Anterior cingulate cortex (tissue), 58 donors: ENCODE measurements at places on chromosomes 6 and 20.
A peak's percentile ranks its signal among the peaks of the same experiment; 100 is the strongest.

DNA sequence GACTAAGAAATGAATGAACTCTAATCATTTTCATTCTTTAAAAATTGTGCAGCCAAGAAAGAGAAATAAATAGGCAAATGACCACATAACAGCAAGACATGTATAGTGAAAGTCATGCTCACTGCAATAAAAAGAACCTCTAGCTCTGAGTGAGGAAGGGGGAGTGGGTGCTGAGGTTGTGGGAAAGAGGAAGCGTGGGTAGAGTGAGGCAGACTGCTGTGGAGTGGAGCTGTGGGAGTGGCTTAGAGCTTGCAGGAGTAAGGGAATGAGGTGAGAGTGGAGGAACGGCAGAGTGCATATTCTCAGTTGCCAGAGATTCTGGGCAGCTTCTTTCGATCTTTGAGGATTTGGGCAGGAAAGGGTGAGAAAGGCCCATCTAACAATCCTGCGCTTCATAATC, 10.4 kb downstream of the DEFB129 start:
- no peak for DNase-seq

DNA sequence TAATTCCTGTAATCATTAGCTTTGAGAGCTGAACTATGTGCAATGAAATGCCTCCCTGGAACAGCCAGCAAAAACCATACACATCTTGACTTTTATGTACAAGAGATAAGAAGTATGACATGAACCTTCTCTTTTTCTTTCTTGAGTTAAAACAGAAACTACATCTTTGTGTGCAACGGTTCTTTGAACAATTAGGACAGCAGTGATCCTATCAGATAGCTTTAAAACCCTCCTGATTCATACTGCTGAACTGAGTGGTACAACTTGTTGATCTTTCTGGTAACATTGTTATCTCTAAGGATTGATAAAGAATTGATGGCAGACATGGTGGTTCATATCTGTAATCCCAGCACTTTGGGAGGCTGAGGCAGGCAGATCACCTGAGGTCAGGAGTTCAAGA, 43.4 kb downstream of the TRAF3IP2 start:
- no peak for DNase-seq

- DNase-seq: no peak
Measured at GRCh38 chr20:63495741-63496595, 2.9 kb downstream of the EEF1A2 start.

DNA sequence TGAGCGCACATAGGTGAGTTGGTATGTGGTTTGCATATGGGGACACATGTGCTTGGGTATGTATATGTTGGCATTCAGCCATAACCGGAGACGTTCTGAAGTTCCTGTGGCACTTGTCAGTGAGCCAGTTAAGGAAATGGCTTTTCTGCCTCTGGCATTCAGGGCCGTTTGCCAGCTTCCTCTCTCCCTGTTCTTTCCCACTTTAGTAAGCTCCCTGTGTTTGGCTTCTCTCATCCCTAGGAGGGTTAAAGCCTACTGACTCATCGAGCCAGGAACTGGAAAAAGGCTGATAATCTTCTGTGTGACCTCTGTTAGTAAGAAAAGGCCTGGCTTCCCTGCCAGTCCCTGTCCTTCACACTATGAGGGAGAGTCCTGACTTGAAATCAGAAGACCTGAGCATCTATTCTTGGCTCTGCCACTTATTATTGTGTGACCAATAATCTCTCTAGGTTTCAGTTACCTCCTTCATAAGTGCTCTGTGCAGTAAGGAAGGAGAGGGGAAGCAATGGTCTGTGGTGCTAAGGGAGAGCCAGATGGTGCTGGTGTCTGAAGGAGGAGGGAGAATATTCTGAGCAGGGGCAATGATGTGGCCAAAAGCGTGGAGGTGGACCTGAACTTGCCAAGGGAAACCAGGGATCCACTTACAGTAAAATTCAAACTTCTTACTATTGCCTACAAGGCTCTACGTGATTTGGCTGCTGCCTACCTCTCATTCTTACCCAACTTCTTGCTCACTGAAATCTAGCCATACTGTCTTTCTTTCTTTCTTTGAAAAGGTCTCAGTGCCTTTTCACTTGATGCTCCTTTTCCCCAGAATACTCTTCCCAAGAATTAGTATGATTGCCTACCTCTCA, 31.4 kb downstream of the ACSS2 start:
- no peak for DNase-seq

DNA sequence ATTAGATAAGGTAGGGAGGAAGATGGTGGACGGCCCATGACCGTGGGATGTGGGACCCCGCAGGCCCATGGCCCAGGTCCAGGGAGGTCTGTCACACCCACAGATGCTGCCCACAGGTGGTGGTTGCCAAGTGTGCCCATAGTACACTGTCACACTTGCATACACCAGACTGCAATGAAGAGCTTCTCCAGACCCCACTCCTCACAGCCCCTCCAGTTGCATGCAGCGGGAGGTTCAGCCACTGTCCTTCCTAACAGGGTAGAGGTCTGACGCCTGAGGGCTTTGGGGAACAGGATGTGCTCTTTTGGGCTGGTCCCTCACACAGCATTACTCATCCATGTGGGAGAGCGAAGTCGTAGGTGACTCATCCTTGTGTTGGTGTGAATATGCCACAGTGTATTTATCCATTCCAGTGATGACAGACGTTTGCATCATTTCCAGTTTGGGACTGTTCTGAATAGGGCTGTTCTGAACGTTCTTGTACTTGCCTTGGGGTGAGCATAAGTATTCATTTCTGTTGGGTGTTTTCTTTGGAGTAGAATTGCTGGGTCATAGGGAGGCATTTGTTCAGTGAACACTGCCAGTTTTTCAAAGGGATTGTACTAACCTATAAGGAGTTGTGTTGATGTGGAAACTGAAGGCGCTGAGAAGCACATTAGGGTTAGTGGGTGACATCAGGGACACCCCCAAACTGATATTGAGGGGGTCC, 10.1 kb upstream of the PYGB start:
- peak; percentile 30 for DNase-seq

- no peak for DNase-seq
Measured at GRCh38 chr6:168116438-168116974, 37.5 kb upstream of the FRMD1 start.

DNA sequence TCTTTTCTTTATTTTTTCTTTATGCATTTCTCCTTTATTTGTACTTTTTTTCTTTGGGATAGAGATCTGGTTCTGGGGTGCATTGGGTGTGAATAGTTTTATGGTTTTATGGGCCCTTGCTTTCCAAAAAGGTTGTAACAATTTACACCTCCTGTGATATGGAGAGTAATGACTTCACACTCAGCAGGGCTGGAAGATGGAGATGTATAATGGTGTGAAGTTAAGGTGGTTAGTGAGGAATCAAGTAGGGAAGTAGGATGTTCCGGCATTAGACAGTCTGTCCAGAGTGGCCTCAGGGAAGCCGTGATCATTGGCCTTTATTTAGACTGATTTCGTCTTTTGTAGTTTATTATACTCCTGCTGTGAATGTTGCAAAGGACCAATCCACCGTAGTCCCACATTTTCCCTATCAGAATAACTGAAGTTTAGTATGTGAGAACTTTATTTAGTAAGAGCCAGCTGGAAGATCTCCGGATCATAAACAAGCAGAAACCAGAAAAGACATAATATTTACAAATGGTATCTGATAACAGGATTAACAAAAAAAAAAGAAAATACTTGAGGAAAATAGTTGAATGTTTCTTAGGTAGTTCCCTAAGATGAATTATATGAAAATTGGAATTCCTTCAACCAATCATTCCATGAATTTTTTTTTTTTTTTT, 255.5 kb downstream of the TBC1D7 start:
- no peak for DNase-seq

DNA sequence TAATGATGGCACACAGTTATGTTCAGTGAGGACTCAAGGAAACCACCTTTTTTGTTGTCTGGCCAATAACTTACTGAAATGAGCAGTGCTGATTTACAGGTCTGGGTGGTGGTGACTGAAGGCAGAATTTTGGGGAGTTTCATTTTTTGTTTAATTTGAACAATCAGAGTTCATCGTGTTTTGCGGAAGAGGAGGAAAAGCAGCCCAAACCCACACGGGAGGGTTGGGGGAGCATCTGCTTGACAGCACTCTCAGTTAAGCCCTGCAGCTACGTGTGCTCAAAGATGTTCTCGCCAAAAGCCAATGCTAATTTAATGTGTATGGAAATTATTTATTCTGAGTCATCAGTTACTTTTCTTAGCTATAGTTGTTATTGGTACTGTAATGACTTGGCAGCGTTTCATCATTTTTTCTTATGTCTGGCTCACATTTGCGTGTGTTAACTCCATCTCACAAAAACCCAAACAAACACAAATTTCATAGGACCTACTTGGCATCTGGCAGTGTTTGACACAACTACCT, 89.2 kb downstream of the UST start:
- DNase-seq: no peak

DNA sequence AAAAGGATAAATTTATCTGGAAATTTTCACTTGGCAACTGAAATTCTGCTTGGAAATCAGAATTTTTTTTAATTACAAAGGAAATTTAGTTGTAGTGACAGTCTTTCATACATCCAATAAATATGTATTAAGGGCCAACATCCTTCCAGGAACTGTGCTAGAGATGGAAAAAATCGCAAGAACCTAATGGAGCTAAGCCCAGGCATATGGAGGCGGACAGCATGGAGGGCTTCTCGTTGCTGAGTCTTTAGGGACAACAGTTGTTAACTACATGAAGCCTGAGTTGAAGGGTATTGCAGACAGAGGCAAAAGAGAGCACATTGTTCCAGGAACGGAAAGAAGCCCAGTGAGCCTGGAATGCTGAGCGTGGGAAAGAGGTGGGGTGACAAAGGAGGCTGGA, 208.9 kb downstream of the IBTK start:
- no peak for DNase-seq

GRCh38 chr20:1105599-1106194, 12.7 kb upstream of the PSMF1 start:
- no peak for DNase-seq

GRCh38 chr6:166179704-166180103, 12.1 kb upstream of the TBXT start:
- no peak for DNase-seq

GRCh38 chr6:7373739-7374138, 15.8 kb downstream of the CAGE1 start:
- no peak for DNase-seq

DNA sequence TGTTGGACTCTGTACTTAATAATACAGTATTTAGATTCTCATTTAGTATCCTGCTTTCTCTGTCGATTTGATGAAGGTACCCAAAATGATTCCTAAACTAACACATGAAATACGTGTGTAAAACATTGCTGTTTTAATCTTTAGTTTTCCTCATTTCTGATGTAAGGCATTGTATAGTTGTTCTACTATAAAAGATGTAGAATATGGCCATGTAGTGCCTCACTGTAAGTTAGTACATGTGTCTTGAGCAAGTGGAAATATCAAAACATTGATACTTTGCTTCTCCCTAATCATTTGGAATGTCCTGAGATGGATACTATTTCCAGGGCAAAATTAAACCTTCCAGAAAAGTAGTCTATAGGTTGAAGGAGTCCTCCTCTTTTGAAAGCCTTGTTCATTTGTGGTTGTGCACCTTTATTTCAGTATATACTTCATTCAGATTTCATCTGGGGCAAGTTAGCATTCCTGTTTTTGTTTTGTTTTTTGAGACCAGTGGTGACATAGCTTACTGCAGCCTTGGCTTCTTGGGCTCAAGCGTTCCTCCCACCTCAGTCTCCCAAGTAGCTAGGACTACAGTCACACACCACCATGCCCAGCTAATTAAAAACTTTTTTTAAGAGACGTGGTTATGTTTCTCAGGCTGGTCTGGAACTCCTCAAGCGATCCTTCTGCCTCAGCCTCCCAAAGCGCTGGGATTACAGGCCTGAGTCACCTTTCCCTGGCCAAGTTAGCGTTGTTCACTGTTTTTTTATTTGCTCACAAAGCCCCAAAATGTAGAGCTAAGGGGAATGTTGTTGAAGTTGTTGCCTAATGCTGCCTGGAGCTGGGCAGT, 11.6 kb downstream of the SRSF3 start:
- no peak for DNase-seq

DNA sequence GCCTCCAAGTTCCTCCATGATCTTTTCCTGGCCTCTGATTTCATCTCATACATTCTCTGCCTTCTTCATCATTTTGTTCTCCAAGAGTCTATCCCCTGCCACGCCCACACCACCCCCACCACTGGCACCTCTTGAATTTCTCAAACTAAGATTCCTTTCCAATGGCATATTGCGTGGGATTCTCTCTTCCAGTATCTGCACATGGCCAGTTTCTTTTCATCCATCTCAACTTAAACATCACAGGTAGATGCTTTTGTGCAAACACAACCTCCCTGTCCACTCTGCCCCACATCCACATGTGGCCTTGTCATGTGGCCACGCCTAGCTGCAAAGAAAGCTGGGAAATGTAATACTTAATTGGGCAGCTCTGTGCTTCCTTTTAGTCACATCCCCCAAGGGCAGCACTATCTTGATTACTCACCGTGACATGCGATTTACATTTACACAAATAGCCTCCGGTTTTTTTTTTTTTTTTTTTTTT, 33.4 kb upstream of the ZMYND8 start:
- no peak for DNase-seq

GRCh38 chr6:168314021-168314420, 5.6 kb downstream of the DACT2 start:
- DNase-seq: no peak

DNA sequence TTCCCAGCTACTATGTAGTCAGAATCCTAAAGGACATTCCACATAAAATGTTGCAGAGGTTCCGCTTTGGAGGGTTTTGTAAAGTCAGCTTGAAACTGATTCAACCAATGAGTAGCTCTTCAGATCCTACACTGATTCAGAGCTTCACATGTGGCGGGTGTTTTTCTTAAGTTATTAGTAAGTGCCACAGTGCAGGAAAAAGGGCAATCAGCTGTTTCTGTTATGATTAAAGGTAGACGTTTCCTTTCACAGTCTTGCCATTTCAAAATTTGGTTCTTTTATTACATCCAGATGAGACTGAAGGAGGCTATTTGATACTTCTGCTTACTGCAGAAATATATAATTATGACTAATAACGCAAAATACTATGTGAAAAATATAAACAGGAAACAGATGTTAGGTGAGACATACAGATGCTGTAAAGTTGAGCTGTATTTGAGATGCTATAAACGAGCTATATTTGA, 443.9 kb downstream of the CDKAL1 start:
- no peak for DNase-seq

- peak; percentile 64 for DNase-seq
Measured at GRCh38 chr6:16238963-16239797, 793 bp downstream of the GMPR start.

DNA sequence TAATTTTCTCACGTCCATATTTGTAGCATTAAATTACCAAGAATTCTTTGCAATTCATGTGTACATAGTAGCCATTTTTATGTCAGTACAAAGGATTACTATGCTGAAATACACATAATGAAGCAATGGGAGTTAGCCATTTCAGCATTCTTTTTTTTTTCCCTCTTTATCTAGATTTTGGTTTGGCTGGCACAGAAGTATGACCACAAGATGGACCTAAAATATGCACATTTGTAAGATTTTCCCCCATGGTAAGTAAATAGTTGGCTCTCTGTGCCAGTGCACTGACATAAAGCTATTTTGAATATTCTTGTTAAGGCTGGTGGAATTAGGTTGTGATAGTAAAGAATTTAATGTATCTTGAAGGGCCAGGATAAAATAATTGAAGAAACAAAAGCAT, 486.1 kb upstream of the BTBD3 start:
- DNase-seq: no peak
